Suppressor macrophage treated with lipopolysaccharide for 1 hour (primary cell): ENCODE measurements at places on chromosomes 2 and 18.

DNA sequence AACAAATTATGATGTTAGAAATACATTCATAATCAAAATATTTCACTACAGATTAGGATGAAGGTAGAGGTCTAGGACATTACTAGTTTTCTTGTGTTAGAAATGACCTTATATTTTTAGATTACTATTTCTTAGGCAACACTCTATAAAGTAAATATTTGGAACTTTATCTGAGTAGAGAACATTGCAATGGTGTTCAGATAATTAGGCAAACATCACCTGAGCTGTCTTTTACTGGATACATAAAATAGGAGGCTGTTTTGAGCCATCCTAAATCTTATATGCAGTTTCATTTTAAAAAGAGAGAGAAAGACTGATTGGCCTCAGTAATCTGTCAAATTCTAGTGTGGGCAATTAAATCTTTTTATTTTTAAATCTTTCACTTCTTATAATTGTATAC lies 304.6 kb downstream of the ARHGAP15 start:
- DNase-seq: no peak

DNA sequence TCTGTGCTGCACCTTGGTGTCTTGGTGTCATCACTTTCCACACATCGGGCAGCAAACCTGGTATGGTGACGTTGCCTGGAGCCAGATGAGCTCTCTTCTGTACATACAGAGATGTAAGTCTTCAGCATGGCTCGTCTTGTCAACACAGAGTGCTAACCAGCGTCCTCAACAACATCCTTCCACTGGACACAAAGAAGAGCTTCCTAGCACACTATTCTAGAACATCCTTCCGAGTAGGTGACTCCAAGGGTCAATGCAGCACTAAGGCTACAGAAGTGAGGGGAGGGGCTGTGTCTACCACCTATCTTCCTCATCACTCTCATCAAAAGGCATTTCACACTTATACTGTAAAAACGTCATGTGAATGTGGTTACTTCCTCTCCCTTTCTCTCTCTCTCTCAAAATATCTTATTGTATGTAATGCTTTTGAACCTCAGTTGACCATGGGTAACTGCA lies 108.1 kb upstream of the SLC1A4 start:
- DNase-seq: no peak

DNA sequence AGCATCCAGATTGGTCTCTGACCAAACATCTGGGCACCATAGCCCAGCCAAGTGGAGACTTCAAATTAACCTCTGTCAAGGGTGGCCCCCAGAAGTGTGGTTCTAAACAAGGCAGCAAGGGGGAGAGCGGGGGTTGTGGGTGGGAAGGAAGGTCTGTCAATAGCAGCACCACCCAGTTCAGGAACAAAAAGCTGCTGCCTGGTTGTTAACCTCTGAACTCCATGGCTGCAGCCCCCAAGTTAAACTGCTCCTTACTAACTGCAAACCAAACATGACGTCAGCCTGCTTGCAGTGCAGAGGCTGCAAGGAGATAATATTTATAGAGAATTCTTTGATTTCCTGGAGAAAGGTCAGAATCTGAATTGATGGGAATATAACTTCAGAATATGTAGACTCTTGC lies 76.5 kb downstream of the ARL4C start:
- DNase-seq: no peak

GRCh38 chr2:167595839-167596471 lies 651.4 kb downstream of the STK39 start:
- no peak for DNase-seq

GRCh38 chr2:175156534-175156933 lies 11.5 kb downstream of the ATF2 start:
- DNase-seq: no peak

GRCh38 chr2:44230378-44230777 lies 44.9 kb upstream of the SLC3A1 start:
- DNase-seq: peak; percentile 13

- no peak for DNase-seq
Observed at GRCh38 chr2:22037274-22037673, 913.5 kb downstream of the TDRD15 start.

GRCh38 chr2:43803113-43803512 lies 29.3 kb downstream of the DYNC2LI1 start:
- no peak for DNase-seq

GRCh38 chr2:134489732-134490384 lies 228.9 kb downstream of the TMEM163 start:
- no peak for DNase-seq

DNA sequence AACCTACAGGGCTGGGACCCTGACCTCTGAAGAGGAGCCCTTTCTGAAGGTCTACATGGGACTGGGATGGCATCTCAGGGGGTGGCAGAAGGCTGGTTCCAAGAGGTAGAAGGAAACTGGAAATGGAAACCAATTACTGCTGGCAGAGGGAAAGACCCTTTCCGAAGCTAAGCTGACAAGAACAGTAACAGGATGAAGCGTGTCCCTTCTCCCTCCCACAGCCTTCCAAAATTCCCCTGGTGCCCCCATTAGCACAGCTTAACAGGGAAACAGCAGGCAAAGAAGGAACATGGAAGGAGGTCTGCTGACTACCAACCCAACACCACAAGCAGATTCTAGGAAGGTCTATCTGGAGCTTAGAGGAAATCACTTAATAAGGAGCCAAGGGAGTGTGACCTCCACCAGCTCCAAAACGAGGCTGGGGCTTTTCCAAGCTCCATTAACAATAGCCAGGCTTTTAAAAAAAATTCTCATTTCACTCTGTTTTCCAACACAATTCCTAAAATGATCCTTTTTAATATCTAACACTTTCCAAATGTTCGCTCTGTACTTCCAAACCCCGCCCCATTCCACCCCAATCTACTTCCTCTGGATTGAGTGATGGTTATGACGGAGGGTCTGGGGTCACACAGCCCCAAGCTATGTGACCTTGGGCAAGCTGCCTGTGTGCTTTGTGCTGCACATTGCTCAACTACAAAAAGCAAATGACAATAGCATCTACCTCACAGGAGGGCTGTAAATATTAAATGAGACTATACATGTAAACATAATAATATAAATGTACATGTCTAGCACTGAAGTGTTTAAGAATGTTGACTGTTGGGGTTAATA lies 55.2 kb downstream of the STK39 start:
- peak; percentile 77 for DNase-seq

DNA sequence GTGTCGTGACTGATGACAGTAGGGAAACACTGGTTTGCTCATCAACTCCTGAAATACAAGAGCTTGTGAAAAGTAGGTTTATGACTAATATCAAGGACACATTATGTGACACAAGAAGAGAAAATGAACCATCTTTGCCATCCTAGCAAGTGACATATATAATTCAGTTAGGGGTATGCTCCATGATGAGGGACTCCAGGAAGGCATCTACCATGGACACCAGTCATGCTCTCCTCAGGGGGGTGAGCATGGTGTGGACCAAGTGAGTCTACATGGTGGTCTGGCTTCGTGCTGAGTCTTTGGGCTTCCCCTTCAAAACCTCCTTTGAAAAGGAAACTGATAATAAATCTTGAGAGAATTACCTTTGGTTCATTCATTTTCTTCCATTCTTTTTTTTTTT lies 11.7 kb upstream of the SERPINB5 start:
- DNase-seq: no peak

DNA sequence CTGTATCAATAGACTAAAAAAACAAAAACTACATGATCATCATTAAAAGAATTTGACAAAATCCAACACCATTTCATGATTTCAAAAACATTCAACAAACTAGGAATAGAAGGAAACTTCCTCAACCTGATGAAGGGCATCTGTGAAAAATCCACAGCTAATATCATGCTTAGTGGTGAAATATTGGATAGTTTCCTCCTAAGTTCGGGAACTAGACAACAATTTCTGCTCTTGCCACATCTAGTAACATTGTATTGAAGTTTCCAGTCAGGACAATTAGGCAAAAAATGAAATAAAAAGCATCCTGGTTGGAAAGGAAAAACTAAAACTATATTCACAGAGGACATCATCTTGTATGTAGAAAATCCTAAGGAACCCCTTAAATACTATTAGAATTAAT lies 34.8 kb downstream of the TNS1 start:
- no peak for DNase-seq

- DNase-seq: no peak
Observed at GRCh38 chr2:128369602-128370467, 51.2 kb upstream of the HS6ST1 start.

DNA sequence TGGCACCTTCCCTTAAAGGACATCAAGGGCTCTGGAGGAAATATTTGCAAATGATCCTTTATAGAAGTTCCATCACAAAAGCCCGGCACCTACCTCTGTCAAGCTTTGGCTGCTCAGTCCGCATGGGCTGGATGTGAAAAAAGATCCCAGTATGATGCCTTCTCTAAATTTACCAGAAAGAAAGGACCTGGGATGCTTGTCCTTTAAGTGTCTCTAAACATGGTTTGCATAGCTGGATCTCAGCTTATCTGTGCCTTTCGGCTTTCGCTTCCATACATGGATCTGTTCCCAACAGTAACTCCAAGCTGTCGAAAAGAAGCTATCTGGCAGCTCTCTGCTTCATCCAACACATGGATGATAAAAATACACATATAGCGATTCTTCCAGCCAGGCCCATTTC lies 60.4 kb upstream of the SLC8A1 start:
- DNase-seq: no peak

DNA sequence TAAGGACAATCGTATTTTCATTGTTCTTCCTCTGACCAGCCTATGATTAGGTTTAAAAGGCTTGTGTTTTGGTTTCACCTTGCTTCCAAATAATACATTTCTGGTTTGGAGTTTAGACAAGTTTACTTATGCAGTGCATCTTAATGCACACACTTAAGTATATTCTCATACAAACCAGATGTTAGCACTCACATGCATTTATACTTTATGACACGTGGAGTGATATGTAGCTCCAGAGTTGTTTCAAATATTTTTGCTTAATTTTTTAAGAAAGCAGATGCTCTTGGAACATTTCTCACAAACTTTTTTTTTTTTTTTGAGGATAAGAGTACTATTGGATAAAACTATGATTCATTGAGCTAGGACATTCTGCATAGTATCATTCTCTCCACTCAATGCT lies 109.9 kb downstream of the PDE1A start:
- no peak for DNase-seq

- peak; percentile 9 for DNase-seq
Observed at GRCh38 chr2:173657996-173658717, 303.5 kb downstream of the CDCA7 start.

DNA sequence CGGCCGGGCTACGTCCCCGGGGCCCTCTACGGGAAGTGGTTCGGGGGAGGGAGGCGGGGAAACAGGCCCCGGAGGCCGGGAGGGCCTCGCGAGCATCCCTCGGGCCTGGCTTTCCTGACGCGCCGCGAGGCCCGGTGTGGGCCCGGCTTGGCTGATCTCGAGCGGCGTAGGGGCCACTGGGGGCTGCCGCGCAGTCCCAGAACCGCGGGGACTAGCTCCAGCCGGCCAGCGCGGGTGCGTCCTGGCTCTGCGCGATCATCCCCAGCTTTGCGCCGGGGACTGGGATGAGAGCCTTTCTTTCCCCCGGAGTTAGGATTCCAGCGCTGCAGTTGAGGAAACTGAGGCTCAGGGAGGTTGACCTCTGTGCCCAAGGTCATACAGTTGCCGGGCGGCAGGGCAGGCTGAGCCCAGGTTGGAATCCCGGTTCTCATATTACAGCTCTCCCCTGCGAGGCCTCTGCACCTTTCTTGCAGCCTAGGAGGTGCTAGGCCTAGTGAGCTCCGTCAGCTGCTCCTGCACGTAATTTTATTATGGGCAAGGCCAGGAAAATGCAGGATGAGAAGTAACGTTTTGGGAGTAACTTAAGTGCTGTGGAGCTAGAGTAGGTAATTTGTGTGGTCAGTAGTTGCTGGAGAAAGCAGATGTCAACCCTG lies 501 bp downstream of the LPIN1 start:
- DNase-seq: no peak

- DNase-seq: peak; percentile 42
Observed at GRCh38 chr18:5311301-5311989, 15.9 kb upstream of the ZBTB14 start.

GRCh38 chr2:16950436-16950835 lies 284.8 kb upstream of the CYRIA start:
- no peak for DNase-seq

GRCh38 chr2:187936228-187936627 lies 355.4 kb upstream of the GULP1 start:
- DNase-seq: peak; percentile 25

GRCh38 chr2:138665937-138666336 lies 114.3 kb downstream of the NXPH2 start:
- DNase-seq: no peak

- peak; percentile 11 for DNase-seq
Observed at GRCh38 chr2:100640431-100641124, 77.8 kb downstream of the PDCL3 start.

- no peak for DNase-seq
Observed at GRCh38 chr2:43041661-43042360, 184.6 kb downstream of the ZFP36L2 start.

DNA sequence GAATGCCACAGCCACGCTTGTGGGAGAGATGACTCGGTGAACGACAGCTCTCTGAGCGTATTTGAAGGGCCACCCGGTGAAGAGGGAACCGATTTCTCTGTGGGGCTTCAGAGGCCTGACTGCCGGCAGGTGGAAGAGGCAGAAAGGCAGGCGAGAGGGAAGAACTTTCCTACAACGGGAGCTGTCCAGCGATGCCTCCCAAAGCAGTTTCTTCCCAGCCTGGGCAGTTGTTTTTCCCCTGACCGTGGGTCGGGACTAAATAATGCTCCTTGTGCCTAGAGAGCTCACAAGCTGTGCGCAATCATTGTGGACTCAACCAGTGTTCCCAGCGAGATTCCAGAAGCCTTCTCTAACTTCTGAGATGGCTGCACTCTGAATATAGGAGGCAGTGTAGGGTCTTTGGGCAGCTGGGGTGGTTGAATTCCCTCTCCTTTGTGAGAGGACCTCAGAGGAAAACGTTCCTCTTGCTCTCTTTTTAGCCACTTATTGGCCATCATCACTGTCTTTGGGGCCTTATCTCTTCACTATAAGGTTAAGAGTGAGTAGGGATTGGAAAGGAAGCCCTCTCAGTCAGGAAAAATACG lies 710 bp downstream of the SEC11C start:
- DNase-seq: no peak

DNA sequence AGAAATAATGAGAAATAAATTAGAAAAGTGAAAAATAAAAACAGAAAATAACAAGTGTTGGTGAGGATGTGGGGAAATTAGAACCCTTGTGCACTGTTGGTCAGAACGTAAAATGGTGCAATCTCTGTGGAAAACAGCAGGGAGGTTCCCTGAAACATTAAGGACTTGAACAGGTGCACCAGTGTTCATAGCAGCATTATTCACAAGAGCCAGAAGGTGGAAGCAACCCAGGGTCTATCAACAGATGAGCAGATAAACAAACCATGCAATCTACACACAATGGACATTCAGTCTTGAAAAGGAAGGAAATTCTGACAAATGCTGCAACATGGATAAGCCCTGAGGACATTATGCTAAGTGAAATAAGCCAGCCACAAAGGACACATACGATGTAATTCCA lies 58.2 kb upstream of the TFCP2L1 start:
- no peak for DNase-seq

- DNase-seq: no peak
Observed at GRCh38 chr2:120893811-120894584, 158.3 kb downstream of the GLI2 start.

GRCh38 chr2:40158781-40159180 lies 293.1 kb downstream of the SLC8A1 start:
- DNase-seq: no peak
